ENCODE measurements at places on chromosomes 6 and 20.

DNA sequence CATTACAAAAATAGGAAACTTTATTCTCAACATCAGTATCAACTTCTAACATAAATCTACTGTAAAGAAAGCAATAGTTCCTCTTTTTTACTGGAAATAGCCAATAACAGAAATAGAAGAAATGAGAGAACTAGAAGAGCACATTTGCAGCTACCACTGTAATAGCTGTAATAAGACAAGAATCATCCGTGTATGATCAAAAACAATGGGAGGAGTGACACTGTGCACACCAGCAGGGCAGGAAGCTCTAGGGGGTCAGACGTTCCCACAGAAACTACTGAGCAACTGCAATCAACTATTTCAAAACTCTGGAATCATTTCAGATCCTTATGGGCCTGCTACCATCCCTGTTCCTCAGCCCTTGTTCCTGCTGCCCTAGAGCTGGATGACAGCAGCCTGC, 43.7 kb downstream of the NINL start:
- DNase-seq: no peak
- no peak overlapping the region for H3K4me3 ChIP-seq
- peak overlapping the region; percentile 42 for H3K27ac ChIP-seq
- H3K27me3 ChIP-seq: no peaks in the 10 kb centered on the region
- no peaks in the 10 kb centered on the region for H3K36me3 ChIP-seq

DNA sequence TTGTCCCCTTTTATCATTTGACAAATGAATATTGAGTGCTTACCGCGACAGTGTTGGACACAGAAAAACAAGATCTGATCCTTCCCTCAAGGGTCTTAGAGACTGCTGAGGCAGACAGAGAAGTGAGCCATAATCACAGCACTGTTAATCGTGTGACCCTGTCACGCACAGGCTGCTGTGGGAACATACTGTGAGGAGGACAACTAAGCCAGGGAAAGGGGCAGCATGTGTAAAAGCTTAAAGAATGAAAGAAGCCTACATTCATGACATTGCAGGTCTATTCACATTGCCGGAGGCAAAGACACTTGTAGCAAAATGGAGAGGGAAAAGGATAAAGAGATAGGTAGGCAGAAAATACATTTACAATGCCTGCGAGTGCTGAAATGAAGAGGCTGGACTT, 32.7 kb downstream of the TRDN start:
- H3K27ac ChIP-seq: peak overlapping the region; percentile 44
- peaks cover 22% of the 10 kb centered on the region for H3K4me1 ChIP-seq
- no peak for DNase-seq
- no peaks in the 10 kb centered on the region for H3K36me3 ChIP-seq
- H3K27me3 ChIP-seq: no peaks in the 10 kb centered on the region
- H3K4me3 ChIP-seq: no peak overlapping the region

- no peak overlapping the region for H3K4me3 ChIP-seq
- H3K27ac ChIP-seq: no peak overlapping the region
- no peak for DNase-seq
- no peaks in the 10 kb centered on the region for H3K27me3 ChIP-seq
- no peaks in the 10 kb centered on the region for H3K36me3 ChIP-seq
- no peaks in the 10 kb centered on the region for H3K4me1 ChIP-seq
These were observed 171.5 kb upstream of the RIPOR2 start for GRCh38 chr6:25107218-25107617.

- H3K4me3 ChIP-seq: no peak overlapping the region
- H3K27me3 ChIP-seq: no peaks in the 10 kb centered on the region
- H3K36me3 ChIP-seq: no peaks in the 10 kb centered on the region
- DNase-seq: no peak
These were observed 25.4 kb upstream of the PI16 start for GRCh38 chr6:36929152-36929551.

DNA sequence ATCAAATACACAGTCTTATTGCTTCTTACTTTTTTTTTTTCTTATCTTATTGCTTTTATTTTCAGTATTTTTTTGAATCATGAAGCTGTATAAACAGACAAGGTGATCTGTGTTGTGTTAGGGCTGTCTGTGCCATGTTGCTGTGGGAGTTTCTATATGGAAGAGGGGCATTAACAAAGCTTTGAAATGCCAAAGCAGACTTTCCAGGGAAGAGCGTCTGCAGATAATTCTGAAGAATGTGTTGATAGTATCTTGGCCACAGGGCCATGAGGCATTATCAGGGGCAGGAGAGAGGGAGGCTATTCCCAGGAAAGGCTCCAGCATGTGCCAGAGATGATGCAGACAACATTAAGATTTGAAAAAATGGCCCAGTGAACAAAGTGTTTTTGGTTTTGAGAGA, 354.5 kb downstream of the UTRN start:
- peak overlapping the region; percentile 40 for H3K27ac ChIP-seq

- peak within 1 kb of the TSS; percentile 64 for H3K27ac ChIP-seq
- H3K36me3 ChIP-seq: no peaks in the 10 kb centered on the region
These were observed at the start of gene EPB41L1 for GRCh38 chr20:36154700-36155628. Gene EPB41L1 (plus strand): TSS chr20:36154740. CDS start chr20:36173778, 19,038 bp downstream.

DNA sequence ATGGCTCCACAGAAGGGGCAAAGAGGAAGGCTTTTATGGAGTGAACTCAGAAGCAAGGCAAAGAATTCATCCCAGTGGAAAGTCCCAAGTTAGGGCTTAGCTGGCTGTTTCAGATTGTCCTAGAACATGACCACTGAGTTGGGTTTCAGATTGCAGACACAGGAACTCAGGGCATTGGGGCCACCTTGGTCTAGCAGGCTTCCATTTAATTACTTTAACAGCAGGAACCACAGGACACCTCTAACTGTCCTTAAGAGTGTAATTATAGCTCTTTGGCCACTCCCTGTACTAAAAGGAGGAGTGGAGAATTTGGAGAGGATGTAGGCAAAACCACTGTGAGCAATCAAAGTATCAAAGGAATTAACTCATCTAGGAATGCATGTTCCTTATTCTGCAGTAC, 150.6 kb upstream of the AGPAT4 start:
- H3K36me3 ChIP-seq: no peaks in the 10 kb centered on the region
- no peak overlapping the region for H3K4me3 ChIP-seq
- H3K4me1 ChIP-seq: no peaks in the 10 kb centered on the region
- no peak for DNase-seq
- no peaks in the 10 kb centered on the region for H3K27me3 ChIP-seq

DNA sequence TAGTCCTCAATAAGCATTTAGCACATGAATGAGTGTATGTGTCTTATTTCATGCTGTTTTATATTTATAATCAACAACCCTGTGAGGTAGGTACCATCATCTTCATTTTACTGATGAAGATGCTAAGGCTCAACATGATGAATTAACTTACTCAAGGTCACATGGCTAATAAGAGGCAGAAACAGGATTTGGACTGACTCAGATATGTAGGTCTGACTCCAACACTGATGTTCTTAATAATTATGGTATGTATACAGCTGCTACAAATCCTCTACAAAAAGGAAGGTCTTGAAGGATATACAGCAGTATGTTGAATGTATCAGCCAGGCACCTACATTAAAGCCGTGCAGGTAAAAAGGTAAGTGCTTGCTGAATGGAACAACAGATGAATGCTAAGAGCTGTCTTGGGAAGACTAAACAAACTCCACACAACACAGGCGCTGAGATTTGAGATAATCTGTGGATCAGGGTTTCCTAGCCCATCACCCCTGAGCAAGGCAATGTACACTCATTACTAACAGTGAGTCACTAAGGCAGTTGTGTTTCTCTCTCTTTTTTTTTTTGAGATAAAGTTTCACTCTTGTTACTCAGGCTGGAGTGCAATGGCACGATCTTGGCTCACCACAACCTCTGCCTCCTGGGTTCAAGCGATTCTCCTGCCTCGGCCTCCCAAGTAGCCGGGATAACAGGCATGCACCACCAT, 31.9 kb downstream of the TTI1 start:
- peak overlapping the region; percentile 10 for H3K27ac ChIP-seq
- peaks cover 17% of the 10 kb centered on the region for H3K4me1 ChIP-seq
- DNase-seq: no peak
- H3K36me3 ChIP-seq: peaks cover 24% of the 10 kb centered on the region

DNA sequence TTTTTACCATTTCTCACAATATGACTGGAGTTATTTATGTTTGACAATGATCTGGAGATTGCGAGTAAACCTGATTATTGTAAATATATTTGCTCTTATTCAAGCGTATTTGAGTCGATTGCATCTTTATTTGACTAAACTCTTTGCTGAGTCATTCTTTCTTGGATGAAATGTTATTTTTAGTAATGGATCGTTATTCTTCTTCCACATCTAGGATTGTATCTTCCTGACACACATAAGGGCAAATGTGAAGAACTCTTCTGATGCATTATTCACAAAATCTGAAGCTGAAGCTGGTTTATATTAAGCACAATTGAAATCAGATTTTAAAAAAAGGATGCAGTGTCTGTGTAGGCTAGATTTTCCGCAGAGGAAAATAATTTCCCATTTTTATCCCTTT, 68.2 kb downstream of the SEL1L2 start:
- H3K27me3 ChIP-seq: no peaks in the 10 kb centered on the region
- no peaks in the 10 kb centered on the region for H3K4me1 ChIP-seq
- no peak overlapping the region for H3K4me3 ChIP-seq

- H3K4me3 ChIP-seq: no peak overlapping the region
- peak; percentile 40 for DNase-seq
- H3K27me3 ChIP-seq: peaks cover 71% of the 10 kb centered on the region
These were observed 1.4 kb downstream of the DEFB132 start for GRCh38 chr20:258963-259362.

DNA sequence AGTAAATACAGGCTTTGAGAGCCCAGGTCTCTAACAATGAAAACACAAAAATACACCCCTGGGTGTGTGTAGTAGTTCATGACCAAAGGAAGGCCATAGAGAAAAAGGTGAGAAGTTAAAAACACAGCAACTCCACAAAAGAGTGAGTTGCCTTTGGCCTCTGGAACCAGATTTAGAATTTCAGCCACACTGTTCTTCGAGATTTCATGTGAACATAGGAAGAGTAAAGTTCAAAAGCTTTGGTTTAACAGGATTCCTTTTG, 43.5 kb upstream of the RIN2 start:
- peaks cover 38% of the 10 kb centered on the region for H3K4me1 ChIP-seq
- H3K27me3 ChIP-seq: peaks cover 3% of the 10 kb centered on the region
- DNase-seq: no peak
- H3K36me3 ChIP-seq: no peaks in the 10 kb centered on the region

DNA sequence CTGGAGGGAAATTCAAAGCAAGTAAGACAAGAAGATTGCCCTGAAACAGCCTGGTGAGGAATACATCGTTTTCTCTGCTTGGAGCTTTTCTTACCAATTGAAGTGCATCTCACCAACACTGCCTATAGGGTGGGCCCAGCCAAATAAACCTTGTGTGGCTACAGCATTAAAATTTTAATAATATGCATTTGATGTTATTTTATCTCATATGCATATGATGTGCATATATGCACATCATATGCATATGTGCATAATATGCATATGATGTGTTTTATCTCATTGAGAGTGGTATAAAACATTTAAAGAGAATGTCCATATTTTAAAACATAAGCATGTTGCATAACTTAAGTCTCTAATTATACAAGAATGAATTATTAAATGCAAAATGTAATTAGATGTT, 328.6 kb upstream of the ARID1B start:
- no peak overlapping the region for H3K4me3 ChIP-seq
- H3K27me3 ChIP-seq: no peaks in the 10 kb centered on the region
- no peak overlapping the region for H3K27ac ChIP-seq
- H3K36me3 ChIP-seq: no peaks in the 10 kb centered on the region

GRCh38 chr6:90194371-90194841, 102.2 kb downstream of the BACH2 start:
- H3K4me3 ChIP-seq: no peak overlapping the region
- no peaks in the 10 kb centered on the region for H3K36me3 ChIP-seq
- DNase-seq: no peak
- peak overlapping the region; percentile 58 for H3K27ac ChIP-seq
- peaks cover 25% of the 10 kb centered on the region for H3K4me1 ChIP-seq

All from cardiac muscle cell (in vitro differentiated cells and primary cell).